Muscle of leg (tissue), 16 donors: ENCODE measurements at places on chromosomes 5 and 9.
A peak's percentile ranks its signal among the peaks of the same experiment; 100 is the strongest.

GRCh38 chr5:175457466-175457865 lies 13.5 kb upstream of the DRD1 start:
- DNase-seq, result no peak

GRCh38 chr9:10946676-10947410 lies 334.0 kb upstream of the PTPRD start:
- no peak for DNase-seq

DNA sequence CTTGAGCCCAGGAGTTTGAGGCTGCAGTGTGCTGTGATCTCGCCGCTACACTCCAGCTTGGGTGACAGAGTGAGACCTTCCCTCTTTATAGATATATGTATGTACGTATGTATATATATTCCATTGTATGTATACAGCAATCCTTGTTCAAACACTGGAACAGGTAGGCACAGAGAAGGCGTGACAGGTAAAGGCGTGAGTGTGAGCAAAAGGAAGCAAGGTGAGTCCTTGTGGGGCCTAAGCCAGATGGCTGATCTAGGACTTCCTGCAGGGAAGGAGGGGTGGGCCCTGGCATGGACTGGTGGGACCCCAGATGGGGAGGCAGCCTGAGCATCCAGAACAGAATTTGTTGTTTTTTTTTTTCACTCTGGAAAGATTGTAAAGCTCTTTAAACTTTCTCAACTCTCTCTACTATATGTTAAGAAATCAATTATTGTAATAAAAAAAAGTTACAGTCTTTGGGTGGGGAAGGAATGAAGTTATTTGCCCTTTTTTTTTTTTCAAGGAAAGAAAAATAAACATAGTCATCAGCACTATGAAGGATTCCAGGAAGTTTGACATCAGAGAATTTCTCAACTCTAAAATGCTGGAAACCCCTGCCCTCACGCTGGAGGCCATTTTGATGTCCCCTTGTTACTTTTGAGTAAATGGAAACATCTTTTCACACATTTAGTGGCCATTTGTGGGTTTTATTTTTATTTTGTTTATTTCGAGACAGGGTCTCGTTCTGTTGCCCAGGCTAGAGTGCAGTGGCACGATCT lies 38.9 kb upstream of the STXBP1 start:
- no peak for DNase-seq

- DNase-seq, result peak; percentile 96
These were observed 85.4 kb downstream of the SLC1A3 start for GRCh38 chr5:36691696-36692371.

DNA sequence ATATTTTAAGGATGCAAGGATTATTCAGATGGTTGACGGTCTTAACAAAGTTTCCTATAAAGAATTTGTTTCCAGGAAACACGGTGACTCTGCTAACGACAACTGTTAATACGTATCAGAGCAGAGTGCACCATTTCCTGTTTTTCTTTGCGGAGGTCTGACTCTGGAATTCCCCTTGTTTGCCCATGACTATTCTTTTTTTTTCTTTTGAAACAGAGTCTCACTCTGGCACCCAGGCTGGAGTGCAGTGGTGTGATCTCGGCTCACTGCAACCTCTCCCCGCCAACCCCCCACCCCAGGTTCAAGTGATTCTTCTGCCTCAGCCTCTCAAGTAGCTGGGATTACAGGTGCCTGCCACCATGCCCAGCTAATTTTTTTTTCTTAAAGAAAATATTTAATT lies 115.9 kb downstream of the CDC42SE2 start:
- DNase-seq, result peak; percentile 67

- DNase-seq, result peak; percentile 90
These were observed 25.5 kb upstream of the STXBP1 start for GRCh38 chr9:127586537-127586936.

DNA sequence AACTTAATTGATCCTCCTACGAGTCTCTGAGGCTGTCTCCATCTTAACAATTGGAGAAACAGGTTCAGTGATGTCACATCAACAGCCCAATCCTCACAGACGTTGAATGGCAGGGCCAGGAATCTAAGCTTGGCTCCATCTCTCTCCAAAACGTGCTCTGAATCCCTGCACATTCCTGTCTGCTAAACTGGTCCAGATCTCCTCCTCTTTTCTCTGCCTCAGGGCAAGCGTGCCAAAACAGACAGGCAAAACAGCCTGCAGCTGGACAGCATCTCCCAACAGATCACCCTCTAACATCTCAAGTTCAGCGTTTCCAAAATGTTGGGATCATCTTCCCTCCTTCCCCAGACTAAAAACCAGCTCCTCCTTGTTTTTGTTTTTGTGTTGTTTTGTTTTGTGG lies 6.6 kb downstream of the FBP1 start:
- DNase-seq, result peak; percentile 88

DNA sequence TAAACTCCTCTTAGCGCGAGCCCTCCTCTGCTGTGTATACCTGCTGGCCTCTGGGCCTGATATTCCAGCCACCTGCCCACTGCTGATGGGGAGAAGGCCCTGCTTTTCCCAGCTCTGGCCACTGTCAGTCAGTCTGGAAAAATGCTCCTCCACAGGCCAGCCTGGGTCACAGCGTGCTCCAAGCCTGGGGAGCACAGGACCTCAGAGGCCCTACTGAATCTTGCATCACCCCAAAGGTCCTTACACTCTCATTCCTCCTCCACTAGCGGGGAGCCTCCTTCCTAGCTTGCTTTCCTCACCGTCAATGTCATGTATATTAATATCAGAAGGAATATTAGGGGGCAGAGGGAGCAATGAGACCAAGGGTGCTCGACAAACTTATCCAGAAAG lies 73.7 kb downstream of the SHB start:
- DNase-seq, result no peak

DNA sequence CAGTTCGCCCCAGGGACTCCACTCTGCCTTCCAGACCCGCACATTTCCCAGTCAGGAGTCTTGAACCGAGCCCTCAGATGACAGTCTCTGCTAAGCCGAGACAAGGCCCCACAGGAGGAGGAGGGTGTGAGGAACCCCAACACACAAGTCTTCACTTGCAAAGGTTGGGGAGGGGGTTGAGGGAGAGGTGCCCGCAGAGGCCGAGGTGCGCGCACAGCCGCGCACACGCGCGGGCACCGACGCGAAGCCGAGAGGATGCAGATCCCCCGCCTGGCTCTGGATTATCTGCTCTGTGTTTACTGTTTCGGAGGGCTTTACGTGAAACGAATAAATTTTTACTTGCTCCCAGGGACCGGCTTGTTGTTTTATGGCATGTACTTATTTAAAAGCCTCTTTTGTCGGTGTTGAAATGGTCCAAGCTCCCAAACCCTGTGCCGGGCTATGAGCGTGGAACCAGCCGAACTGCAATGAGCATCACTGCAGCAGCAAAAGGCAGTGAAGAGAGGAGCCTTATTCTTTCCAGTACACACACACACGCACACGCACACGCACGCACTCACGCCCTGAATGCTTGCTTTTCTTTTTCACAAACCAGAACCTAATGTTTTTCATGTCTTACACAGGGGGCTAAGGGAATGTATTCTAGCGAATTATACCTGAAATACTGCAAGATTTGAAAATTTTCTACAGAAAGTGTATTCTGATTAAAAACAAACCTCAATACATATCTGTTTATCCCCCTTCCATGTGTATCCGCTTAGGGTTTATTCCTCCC lies 297.7 kb downstream of the PARP8 start:
- peak; percentile 11 for DNase-seq

DNA sequence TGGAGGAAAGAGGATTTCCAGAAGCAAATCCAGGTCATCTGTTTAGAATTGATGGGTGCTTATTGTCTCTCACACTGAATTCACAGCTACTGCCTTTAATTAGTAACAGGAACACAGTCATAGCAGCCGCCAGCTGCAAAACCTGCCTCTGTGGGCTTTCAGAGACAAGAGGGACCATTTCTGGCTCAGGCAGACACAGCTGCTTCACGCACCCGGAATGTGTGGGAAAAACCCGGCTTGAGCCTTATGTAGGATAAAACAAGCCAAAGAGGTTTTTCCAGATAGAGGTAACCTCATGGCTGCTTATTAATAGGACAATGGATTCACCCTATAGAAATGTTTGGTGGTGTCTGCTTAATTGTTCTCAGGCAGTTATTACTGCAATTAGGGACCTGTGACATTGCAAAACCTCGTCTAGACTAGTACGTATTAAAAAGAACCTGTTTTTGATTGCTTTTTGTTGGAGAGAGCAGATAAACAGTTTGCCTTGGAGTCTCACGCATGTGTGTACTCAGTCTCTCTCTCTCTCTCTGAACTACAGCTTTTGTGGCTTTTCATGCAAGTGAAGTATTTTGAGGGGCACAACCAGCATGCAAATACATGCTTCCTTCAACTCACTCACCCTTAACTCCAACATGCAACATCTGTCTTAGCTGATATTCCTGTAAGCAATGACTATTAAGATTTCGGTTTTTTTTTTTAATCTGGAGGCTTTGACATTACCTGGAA lies 302.7 kb downstream of the PLK2 start:
- peak; percentile 93 for DNase-seq

DNA sequence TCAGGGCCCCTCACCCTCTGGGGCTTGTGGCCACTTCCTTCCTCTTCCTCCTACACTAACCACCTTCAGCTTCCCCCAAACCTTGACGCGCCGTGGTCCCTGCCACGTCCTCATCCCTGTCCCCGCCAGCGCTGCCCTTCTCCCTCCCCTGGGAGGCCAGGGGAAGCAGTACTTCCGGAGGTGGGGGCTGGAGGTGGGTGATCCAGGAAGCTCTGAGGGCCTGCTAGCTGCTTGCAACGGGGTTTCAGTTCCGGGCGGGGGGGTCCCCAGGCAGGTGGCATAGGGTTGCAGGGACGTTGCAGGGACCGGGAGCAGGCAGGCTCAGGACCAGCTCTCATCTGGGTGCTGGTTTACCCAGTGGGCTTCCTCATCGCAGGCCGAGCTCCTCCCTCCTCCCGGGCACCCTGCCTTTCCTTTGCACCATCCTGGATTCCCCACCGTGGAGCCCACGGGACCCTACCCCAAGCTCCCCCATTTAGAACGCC lies 70.0 kb downstream of the RXRA start:
- DNase-seq, result no peak

GRCh38 chr9:35385042-35385441 lies 104.9 kb upstream of the RUSC2 start:
- DNase-seq, result peak; percentile 64

GRCh38 chr9:110837401-110838005 lies 168.9 kb downstream of the MUSK start:
- DNase-seq, result no peak

DNA sequence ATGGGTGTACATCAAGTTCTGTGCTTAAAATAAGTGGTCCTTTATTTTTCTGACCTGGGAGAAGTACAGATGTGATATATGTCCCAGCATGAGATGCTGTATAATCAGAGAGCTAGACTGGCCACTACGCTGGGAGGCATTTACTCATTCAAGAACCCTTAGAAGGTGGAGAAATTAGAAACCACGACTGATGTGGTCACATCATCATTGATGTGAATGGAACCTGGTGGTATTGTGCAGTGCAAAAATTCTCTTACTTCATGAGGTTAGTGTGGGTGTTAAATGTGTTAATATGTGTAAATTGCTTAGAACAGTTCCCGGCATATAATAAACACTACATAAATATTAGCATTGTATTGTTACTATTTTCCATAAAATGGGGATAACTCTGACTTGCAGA lies 69.5 kb upstream of the CKMT2 start:
- no peak for DNase-seq

DNA sequence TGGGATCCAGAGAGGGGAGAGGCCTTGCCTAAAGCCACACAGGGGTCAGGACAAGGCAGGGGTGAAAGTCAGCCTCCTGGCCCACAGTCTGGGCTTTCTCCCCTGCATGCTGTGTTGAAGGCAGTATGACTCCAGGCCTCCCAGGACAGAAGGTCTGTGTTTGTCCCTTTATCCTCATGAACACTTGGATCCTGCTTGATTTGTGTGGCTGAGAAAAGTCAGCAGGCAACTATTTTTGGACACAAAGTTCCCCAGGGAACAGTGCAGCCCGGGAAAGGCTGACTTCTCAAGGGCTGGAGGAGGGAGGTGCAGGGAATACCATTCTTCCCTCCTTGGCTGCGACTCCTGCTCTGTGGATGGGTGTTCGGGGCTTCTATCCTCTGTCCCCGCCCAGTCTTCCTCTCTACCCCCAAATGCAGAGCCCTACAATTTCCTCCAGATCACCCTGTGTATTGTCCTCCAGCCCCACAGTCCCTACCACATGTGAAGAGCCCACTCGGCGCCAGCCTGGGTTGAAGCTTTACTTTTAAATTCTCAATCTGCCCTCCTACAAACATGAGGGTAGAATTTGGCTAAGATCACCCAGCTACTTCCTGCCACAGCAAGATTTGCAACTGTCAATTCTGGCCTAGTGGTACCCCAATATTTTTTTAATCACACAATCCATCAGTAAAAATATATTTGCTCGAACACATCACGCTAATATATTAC lies 4.1 kb downstream of the AKNA start:
- DNase-seq, result peak; percentile 85

DNA sequence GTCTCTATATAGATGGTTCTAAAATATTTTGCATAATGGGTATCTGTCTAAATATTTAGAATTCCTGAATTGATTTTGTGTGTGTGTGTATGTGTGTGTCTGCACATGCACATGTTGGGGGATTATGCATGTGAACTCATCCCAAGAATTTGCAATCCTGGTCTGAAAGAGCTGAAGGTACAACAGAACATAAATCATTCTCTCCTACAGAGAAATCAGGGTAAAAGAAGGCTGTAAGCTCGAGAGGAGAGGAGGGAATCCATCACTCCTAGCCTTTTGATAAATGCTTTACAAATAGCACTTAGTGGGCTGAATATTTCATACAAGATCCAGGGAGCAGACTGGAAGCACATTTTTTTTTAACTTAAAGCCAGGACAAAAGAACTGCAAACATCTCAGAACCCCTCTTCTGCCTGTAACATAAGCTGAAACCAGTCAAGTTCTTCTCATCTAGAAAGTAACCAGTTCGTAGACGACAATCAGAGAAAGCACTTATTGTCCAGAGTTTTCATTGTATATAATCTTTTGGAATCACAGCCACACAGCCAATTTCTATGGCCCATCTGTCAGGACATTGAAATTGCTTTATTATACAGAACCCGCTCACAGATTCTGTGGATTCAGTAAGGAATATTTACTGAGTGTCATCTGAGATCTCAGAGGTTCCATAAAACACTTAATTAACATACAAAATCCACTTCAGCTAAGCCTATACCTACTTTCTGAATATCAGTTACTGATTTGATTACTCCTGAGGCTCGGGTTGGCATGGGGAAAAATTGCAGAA lies 541.4 kb upstream of the ZNF462 start:
- no peak for DNase-seq

- no peak for DNase-seq
These were observed 257.5 kb downstream of the GADD45G start for GRCh38 chr9:89862316-89862715.

- DNase-seq, result peak; percentile 82
These were observed 164.1 kb upstream of the ZNF618 start for GRCh38 chr9:113712053-113712452.
